Tibial nerve (tissue), 4 donors: ENCODE measurements at places on chromosomes 13 and 19.

- no peak for DNase-seq
Observed at GRCh38 chr19:2488942-2489731, 13.2 kb downstream of the GADD45B start.

- no peak for DNase-seq
Observed at GRCh38 chr19:46772170-46773017, 16.0 kb downstream of the SLC1A5 start.

DNA sequence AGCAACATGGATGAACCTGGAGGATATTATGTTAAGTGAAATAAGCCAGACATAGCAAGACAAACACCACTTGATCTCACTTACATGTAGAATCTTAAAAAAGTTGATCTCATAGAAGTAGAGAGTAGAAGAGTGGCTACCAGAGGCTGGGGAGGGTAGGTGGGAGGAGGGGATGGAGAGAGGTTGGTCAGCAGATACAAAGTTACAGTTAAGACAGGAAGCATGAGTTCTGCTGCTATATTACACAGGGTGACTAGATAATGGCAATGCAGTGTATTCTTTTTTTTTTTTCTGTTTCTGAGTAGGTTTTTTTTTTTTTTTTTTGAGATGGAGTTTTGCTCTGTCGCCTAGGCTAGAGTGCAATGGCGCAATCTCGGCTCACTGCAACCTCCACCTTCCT, 15.2 kb upstream of the THSD1 start:
- no peak for DNase-seq

GRCh38 chr13:24822640-24823039, 58.7 kb downstream of the RNF17 start:
- DNase-seq, result no peak

DNA sequence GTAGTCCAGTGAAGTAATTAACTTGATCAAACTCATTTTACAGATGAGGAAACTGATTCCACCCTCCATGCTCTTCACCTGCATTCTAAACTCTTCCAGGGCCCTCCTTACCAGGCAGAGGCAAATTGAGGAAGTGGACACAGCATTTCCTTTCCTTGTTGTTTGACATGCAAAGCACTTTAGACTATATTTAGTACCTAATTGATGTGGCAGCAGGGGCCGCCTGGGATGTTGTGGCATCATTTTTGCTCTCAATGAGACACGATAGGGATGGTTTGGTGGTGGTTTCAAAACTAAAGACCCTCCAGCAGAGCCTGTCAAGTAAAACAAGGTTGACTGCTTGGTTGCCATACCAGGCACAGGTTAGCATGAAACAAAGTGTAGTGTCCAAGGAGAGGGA, 7.9 kb downstream of the SIPA1L3 start:
- no peak for DNase-seq

GRCh38 chr13:30403456-30403855, 18.8 kb upstream of the UBE2L5 start:
- DNase-seq, result no peak

- no peak for DNase-seq
Observed at GRCh38 chr19:2524840-2525723, 49.2 kb downstream of the GADD45B start.

DNA sequence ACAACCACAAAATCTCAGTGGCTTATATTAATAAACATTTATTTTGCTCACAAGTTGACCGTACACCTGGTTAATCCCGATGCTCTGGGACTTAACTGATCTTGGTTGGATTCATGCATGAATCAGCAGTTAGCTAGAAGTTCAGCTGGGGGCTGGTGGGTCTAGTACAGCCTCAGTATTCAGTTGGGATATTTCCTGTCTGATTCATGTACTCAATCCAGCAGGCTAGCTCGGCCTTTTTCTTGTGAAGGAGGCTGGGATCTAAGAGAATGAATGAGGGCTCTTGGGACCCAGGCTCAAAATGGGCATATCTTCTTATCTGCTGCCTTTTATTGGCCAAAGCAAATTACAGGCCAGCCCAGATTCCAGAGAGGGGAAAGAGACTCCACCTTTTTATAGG, 178.8 kb downstream of the KCTD12 start:
- DNase-seq, result no peak

GRCh38 chr13:106375085-106375484, 160.4 kb downstream of the EFNB2 start:
- no peak for DNase-seq

- no peak for DNase-seq
Observed at GRCh38 chr13:75704927-75705288, 68.8 kb downstream of the LMO7 start.

- DNase-seq, result no peak
Observed at GRCh38 chr13:39607876-39608275, 4.9 kb upstream of the LHFPL6 start.

DNA sequence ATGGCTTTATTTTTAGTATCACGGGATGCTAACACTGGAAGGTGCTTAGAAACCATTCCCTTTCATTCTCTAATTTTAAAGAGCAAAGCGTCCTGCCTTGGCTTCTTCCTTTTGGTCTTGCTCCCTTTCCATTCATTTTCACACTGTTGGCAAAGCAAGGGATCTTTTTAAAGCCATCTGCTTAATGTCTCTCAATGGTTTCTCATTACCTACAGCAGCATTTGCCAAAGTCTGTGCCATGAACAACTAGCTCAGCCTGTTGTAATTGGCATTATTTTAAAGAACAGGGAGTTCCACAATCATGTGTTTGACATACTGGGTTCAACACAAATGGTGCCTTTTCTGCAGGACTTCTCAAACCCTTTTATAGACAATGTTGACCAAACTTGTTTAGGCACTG, 444.3 kb downstream of the GPC6 start:
- DNase-seq, result no peak

- no peak for DNase-seq
Observed at GRCh38 chr19:3423183-3423829, 56.9 kb downstream of the NFIC start.

- no peak for DNase-seq
Observed at GRCh38 chr19:12655546-12655945, 11.0 kb downstream of the MAN2B1 start.

DNA sequence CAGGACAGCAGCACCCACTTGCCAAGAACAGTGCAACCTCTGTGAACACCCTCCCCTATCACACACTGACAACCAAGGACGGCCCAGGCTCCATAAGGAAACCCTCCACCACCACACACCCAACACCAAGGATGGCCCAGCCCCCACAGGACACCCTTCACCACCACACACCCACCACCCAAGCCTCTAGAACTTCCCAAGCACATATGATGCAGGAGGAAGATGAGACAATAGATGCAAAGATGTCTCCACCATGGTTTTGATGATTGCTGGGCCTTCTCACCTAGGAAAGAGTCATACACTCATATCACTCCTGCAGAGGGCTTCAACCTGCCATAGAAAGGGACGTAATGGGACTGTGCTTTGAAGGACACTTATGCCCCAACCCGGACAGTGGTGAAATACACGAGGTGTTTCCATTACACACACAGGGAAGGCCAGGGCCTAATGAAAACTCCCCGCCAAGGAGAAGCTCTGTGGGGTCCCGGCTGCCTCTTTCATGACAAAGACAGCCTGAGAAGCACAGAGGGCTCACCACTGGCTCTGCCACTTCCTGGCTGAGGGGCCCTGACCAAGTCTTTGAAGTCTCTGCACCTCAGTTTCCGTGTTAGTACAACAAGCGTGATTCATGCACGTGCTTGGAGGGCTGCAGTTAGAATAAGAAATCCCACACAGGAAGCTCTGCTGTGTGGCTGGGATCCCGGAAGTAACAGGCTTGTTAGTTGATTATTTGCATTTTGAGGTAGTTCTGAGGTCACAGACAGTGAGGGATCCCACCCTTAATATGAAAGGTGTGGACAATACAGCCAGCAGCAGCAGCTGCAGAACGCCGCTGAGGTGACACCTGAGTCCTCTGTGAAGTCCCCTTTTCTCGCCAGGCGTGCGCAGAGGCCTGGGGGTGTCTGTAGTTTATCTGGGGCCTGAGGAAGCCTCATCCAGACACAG, 61.9 kb upstream of the ATP12A start:
- no peak for DNase-seq

DNA sequence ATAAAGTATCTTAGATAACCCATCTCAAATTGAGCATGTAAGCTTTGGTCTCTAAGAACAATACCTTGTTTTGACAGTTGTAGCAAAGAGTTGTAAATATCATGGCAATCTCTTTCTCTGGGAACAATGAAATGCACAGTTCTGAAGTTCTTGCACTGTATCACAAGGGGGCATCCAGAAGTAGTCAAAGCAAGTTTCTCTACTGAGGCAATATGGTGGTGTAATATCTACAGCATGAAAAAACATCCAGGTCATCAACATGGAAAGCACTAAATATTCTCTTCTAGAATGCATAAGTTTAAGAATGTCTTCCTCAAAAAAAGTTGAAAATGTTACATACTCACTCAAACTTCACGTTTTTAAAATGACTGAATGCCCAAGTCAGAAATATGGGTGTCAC, 19.6 kb downstream of the MTMR6 start:
- DNase-seq, result no peak

GRCh38 chr19:45496349-45496953, 396 bp downstream of the RTN2 start:
- DNase-seq, result no peak

DNA sequence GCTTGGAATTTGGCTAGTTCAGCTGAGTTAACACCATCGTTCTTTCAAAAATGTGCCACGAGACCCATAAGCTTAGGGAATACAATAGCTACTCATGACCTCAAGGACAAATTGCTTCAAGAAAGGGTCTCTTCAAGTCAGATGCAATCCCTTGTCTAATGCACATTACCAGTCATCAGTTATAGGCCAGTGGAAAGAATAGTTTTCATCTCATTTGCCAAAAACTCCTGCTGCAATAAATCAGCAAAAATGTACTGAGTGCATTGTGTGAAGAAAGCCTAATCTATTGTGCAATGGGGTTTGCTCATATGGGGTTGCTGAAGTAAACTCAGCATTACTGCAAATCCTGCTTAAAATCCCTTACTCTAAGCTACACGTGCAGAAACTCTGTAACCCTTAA, 208.3 kb upstream of the NBEA start:
- no peak for DNase-seq

DNA sequence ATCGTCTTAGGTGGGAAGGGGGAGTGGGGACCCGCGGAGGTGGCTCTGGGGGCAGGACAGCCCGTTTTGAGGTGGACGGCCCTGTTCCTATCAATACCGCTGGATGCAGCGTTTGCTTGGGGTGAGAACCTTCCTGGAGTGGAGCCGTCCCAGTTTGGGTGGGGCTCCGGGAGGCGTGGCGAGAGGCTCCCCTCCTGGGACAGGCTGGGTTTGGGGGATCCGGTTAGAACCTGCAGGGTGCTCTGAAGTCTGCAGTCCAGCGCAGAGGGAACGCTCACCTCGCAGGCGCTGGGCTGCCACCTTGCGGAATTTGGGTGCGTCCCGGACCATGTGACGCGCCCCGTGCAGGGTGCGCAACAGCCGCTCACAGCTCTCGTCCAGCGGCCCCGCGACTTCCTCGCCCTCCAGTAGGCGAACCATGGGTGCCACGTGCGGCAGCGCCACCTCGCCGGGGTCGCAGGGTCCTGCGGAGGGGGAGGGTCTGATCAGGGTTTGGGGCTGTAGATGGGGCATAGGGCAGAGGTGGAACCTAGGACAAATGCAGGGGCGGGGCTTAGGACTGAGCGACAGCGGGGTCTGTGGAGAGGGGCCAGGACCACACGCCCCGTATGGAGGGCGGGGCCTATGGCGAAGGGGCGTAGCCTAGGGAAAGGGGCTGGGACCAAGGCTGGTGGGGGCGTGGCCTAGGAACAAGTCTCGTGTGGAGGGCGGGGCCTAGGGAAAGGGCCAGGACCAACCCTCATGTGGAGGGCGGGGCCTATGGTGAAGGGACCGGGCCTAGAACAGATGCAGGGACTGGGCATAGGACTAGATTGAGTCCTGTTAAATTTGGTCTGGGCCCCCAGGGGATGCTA, 13.8 kb downstream of the SH2D3A start:
- DNase-seq, result peak; percentile 70

DNA sequence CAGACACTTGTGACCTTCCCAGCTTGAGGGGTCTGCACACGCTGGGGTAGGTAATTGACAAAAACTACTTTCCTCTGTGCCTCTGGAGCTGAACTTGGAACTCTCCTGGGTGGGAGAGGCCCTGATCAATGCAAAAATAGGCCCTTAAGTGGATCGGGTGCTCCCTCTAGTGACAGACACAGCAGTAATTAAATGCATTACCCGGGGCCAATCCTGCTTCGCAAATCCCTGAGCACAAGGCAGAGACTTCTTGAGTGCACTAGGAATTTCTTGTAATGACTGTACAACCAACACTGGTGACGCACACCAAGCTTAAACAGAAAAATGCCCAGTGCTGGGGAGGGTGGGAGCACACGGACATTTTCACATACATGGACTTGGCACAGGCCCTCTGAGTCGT, 10.6 kb upstream of the UBE2S start:
- no peak for DNase-seq

- DNase-seq, result peak; percentile 74
Observed at GRCh38 chr13:20714563-20715329, 11.2 kb downstream of the IL17D start.

DNA sequence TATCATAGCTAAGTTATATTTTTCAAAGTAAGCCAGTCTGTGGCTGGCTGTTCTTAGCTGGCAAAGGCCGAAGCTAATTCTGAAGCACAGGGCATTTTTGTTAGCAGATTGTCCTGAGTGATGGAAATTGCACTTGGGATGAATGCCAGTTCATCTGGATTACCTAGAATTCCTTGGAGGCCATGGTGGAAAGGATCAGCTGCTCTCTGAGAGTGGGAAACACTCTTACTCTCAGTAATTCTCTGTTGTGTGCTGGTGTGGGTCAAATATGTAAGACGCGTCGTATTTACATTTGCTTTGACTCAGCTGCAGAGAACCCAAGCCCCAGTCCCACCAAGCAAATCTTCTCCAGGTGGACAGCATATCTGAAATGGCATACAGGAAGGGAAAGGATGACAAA, 60.7 kb upstream of the C1QTNF9B start:
- no peak for DNase-seq

DNA sequence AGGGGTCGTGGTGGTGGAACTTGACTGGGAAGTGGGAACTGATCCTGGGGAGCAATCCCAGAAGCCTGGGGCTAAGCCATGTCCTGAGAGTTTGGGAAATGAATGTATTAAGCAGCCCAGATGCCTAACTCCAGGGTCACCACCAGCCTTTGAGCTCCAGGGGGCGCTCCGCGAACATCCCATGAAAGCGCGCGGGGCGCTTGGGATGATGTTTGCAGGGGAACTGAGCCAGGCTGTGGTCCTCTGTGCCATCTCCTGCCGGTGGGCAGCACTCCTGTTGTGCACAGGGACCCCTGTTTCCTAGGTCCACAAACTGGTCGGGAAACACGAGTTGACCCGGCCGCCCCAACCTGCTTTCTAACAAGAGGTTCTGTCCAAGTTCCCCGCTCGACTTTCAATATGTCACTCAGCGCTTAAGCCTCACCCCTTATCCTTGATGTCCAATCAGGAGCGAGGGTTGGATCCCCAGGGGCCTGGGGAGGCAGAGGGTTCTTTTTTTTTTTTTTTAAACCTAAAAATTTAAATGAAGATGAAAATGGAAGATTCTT, 14.4 kb downstream of the LEUTX start:
- DNase-seq, result peak; percentile 35

- DNase-seq, result no peak
Observed at GRCh38 chr13:71772361-71772760, 94.6 kb downstream of the DACH1 start.

GRCh38 chr19:12913851-12914690, 5.0 kb downstream of the SYCE2 start:
- DNase-seq, result peak; percentile 39

GRCh38 chr13:111051041-111051725, 63.9 kb upstream of the ARHGEF7 start:
- no peak for DNase-seq
